ENCODE measurements at places on chromosomes 6 and 20.

DNA sequence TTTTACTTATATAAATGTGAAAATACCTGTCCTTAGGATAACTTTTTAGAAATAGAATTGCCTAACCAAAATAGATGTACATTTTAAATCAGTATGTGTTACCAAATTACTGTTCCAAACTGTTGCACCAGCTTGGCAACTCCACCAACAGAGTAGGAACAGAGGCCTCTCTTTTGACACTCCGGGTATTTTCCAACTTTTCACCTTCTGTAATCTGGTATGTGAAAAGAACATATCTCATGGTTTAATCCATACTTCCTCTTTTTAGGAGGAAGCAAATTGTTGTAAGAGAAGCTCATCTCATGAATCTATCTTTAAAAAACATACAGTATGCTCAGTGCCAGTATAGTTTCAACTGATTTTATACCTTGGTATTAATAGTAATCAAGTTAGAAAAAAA lies 24.9 kb downstream of the RNF144B start:
- DNase-seq, result no peak

DNA sequence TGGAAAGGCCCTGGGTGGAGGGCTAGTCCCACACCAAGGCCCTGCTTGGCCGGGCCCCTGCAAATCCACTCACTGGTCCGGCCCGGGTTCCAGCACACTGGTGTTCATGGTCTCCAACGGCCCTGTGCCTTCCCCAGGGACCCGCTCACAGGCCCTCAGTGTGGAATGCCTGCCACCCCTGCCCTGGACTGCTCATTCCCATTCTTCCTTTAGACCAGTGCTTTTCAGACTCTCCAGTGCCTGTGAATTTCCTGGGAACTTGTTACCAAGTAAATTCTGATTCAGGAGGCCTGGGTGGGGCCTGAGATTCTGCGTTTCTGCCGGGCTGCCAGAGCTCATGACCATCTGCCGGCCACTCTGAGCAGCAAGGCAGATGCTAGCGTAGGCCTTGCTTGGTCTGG lies 5.7 kb upstream of the PXDC1 start:
- DNase-seq, result no peak

GRCh38 chr6:84329516-84329915 lies 102.1 kb upstream of the CEP162 start:
- no peak for DNase-seq

GRCh38 chr20:61868466-61869090 lies 197.1 kb downstream of the TAF4 start:
- no peak for DNase-seq

- DNase-seq, result no peak
These were observed 191.8 kb upstream of the LRFN2 start for GRCh38 chr6:40778918-40779317.

DNA sequence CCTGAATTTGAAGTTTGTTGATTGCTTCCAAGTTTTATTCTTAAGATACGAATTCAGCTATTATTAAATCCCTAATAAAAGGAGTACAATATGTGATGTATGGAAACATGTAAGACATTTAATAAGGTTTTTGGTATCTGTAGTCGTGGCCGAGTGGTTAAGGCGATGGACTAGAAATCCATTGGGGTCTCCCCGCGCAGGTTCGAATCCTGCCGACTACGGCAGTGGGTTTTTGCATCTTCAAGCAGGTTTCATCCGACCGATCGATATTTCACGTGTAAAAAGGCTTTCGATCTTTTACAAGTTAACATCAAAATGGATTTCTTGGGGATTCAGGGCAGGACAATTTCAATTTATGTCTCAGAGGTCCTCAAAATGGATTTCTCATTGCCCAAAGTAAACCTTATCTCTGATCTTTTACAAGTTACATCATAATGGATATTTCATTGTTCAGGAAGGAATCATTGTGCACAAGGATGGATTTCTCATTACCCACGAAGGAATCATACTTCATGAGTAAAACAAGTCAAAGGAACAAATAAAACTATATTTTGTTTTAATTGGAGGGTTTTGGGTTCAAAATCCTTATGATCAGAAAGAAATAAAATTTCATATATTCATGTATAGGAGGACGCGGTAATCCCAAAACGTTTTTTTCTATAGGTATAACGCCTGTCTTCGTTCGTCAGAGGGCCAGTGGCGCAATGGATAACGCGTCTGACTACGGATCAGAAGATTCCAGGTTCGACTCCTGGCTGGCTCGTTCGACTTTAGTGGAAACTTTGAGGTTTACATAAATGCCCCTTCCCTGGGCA lies 37.3 kb upstream of the BTN3A2 start:
- DNase-seq, result no peak

All from GM20000 (cell line).